Right atrium auricular region (tissue), 2 donors: ENCODE measurements at places on chromosomes 11 and 22.

DNA sequence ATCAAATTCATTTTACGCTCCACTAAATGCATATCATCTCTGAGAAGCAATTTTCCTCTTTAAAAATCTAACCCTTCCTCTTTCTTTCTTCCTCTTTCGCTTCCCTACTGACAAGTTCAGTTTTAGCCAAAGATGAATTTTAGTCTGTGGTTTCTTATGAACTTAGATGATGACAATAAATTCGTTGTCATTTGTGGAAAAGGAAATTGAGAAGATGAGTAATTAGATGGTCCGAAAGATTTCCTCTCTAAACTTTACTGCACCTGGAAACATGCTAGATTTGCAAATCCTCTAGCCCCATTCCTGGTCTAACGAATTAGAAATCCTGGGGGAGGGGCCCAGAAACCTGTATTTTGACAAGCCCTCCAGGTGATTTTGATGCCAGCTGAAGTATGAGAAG, 855.4 kb upstream of the CHORDC1 start:
- DNase-seq: no peak

- DNase-seq: no peak
These were observed 55.7 kb downstream of the FAM168A start for GRCh38 chr11:73542175-73542574.

GRCh38 chr11:67508486-67509121, 642 bp upstream of the CDK2AP2 start:
- peak; percentile 99 for DNase-seq

DNA sequence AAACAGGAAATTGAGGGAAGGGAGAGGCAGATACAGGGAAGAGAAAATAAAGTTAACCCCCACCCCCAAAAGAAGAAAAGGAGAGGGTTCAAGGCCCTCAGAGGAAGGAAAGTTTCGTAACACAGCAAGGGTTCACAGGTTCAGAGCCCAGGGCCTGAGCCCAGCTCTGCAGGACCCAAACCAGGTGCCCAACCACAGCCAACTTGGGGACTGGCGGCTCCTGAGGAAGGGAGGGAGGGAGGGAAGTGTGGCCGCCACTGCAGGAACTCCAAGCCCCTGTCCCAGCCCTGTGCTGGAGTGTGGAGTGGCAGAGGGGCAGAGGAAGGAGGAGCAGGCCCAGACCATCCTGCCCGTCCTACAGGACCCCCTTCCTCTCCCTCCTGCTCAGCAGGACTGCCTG, 59.2 kb downstream of the ELFN2 start:
- no peak for DNase-seq

- no peak for DNase-seq
These were observed 51.9 kb downstream of the SPECC1L start for GRCh38 chr22:24322522-24322921.

DNA sequence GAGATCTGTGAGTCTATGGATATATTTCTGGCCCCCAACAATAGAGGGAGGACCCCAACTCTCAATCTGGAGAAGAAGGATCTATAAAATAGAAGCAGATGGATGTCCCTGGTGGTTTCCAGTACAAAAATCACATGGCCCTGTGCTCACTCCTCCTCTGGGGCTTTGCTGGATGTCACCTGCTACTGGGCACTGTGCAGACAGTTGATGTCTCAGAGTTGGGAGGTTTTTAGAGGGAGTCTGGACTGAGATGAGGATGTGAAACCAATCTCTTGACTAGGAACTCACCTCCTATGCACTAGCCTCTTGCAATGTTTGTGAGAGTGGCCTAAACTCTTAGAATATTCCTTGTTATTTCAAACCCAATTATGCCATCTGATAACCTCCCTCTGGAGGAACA, 107.2 kb downstream of the SCN3B start:
- no peak for DNase-seq

- DNase-seq: no peak
These were observed 16.0 kb downstream of the TNRC6B start for GRCh38 chr22:40193429-40194421.

GRCh38 chr22:24189249-24190158, 8.2 kb downstream of the SUSD2 start:
- DNase-seq: peak; percentile 79

DNA sequence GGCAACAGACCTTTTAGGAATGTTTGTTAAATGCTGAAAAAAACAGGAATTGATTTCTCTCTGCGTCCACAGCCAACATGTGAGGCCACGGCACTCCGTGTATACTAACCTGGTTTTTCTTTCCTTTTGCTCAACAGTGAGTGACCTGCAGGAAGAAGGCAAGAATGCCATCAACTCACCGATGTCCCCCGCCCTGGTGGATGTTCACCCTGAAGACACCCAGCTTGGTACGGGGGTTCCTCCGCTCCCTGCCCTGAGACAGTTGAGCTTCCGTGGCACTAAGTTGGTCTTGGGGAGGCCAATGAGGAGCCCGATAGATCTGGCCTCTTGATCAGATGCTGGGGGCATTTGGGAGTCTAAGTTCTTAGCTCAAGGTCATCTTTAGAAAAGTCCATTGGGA, 69.7 kb downstream of the PARVB start:
- DNase-seq: no peak

GRCh38 chr11:4059424-4059823, 35.2 kb upstream of the RRM1 start:
- no peak for DNase-seq

GRCh38 chr11:59877325-59877724, 1.3 kb upstream of the OOSP3 start:
- no peak for DNase-seq

DNA sequence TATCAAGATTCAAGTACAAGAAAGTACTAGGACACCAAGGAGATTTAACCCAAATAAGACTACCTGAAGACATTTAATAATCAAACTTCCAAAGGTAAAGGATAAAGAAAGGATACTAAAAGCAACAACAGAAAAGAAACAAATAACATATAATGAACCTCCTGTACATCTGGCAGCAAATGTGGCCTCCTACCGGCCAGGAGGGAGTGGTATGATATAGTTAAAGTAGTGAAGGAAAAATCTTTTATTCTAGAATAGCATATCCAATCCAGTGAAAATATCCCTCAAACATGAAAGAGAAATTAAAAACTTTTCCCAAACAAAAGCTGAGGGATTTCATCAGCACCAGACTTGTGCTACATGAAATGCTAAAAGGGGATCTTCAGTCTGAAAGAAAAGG, 104.7 kb upstream of the GUCY1A2 start:
- no peak for DNase-seq

DNA sequence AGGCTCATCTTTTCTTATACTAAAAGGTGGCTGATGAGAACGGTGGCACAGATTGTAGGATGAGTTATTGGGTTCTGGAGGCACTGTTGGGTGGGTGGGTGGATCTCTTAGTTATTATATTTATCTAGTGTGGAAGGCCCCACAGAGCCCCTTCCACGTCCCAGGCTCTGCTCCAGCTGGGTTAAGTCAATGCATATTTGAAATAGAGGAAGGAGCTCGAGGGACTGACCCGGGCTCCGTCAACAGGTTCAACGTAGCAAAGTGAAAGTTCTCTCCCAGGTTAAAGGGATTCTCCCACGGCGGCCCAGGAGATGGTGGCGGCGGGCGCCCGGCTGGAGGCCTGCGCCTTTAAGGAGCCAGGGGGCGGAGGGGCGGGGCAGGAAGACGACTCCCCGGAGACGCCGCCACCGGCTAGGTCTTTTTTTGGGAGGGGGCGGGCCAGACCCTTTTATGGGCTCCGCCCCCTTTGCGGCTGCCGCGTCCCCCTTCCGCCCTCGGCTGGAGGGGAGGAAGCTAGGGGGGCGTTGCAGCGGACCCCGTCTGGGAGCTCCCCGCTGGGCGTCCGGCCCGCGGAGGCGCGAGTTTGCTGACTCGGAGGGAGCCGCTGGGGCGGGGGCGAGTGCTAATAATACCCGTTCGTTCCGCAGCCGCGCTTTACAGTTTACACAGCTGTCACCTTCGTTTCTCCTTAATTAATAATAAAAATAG, 1.5 kb upstream of the INPPL1 start:
- peak; percentile 94 for DNase-seq

GRCh38 chr11:122793515-122793914, 44.8 kb upstream of the CRTAM start:
- no peak for DNase-seq

DNA sequence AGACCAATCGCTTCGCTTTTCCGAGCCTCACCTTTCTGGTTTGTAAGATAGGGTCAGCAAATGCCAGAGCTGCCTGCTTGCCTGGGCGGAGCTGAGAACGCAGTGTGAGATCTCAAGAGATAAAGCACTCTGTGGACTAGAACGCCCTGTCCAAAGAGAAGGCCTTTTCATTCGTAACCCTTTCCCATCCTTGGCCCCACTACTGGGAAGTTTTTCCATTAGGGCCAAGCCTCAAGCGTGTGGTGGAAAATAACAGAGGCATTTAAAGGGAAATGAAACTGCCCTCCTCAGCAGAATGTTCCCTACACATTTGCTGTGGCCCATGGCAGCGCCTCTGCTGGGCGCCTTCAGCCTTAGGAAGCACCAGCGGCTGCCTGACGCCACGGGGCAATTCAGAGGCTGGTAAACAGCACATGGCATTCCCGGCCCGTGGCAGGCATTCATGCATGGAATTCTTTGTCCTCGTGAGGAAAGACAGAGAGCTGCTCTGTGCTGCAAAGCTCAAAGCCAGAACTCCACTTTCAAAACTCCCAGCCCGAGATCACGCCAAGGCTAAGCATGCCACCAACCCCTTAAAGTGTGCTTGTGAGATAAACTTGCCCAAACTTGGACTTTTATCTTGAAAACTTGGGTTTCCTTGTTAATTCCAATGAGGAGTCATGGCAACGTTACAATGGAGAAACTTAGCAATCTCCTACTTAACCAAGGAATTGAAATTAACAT, 38.1 kb downstream of the AHNAK start:
- DNase-seq: peak; percentile 83

- no peak for DNase-seq
These were observed 17.3 kb downstream of the TRAF6 start for GRCh38 chr11:36492724-36493304.

GRCh38 chr11:10715571-10715970, 22.0 kb upstream of the IRAG1 start:
- no peak for DNase-seq

GRCh38 chr11:86249307-86250098, 5.0 kb downstream of the EED start:
- DNase-seq: no peak

- no peak for DNase-seq
These were observed 3.1 kb upstream of the PANX3 start for GRCh38 chr11:124608147-124608546.

GRCh38 chr22:41976961-41977566, 7.8 kb downstream of the SEPTIN3 start:
- no peak for DNase-seq

DNA sequence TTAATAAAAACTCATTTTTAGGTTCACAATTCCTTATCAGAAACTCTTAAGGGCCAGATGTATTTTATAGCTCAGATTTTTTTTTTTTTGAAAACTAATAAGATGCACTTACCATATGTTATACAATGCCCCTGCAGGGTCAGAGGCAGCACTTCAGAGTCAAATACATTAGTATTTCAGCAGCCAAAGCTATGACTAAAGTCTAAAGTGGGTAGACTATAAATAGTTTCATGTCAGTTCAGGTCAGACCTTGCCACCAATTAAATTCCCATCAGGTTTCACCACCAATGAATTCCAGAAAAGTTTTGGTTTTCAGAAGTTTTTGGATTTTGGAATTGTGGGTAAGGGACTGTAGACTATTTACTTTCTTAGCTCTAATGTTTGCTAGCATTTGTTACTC, 75.9 kb downstream of the FAM83F start:
- DNase-seq: no peak

DNA sequence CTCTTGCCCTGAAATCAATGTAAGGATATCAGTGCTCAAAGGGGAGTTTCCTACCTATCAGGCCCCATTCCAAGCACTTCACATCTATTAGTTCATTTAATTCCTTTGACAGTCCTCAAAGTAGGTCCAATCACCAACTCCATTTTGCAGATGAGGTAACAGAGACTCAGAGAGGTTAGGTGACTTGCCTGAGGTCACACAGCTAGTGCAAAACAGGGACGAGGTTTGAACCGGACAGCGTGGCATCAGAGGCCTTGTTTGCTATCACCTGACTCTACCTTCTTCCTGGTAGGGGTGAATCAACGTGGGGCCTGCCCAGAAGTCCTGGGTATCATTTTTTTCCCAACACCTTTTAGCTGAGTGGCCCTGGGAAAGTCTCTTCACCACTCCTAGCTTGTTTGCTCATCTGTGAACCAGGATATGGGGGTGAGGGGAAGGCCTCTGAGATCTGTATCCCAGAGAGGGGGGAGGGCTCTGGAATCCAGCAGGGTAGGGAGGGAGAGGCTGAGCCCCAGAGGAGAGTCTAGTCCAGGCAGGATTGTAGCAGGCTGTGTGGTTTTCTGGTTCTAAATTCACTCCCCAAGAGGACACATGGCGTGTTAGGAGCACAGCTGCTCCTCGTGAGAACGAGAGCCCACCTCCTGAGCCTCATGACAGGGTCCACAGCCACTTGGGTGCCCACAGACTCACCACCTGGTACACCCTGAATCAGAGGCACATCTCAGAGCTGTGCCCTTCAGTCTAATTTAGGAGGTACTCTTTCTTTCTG, 174.7 kb downstream of the MN1 start:
- no peak for DNase-seq

GRCh38 chr11:33941637-33942160, 49.8 kb upstream of the LMO2 start:
- peak; percentile 75 for DNase-seq

GRCh38 chr11:72203163-72203562, 11.2 kb downstream of the FOLR1 start:
- DNase-seq: no peak

DNA sequence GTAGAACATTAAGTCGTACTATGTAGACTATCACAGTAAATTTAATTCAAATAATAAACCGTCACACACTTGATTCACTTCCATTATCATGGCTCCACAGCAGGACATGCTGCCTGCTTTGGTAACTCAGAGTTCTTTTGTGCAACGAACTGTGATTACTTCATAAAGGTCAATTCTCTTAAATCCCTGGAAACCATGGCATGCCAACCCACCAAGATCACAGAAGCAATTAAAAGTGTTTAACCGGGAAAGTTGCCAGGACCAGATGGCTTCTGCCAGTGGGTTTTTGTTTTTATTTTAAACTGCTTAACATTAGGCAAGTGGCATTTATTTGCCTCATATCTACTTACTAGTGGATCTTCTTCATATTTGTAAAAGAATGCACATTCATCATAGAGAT, 1162.1 kb downstream of the DLG2 start:
- no peak for DNase-seq

GRCh38 chr11:24734742-24735237, 237.9 kb downstream of the LUZP2 start:
- DNase-seq: no peak

DNA sequence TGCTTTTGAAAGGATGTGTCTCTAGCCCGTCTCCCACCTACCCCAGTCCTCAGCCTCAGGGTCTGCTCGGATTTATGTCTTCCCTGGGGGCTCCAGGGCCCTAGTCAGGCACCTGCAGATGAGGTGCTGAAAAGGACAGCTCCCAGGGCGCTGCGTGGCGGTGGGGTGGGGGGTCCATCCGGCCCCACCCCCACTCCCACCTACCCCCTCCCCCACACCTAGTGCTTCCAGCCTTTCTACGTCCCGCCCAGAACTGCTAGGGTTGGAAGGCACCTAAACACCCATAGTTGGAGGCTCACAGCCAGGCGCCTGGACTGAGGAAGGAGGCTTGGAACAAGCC, 1.4 kb upstream of the ROBO3 start:
- DNase-seq: no peak
